Upper lobe of right lung (tissue), 1 donor: ENCODE measurements at places on chromosomes 1 and 21. TPM values are rescaled to one million over a fixed set of nuclear protein-coding genes. Genes with fewer than 3 reads are reported as not detected.

GRCh38 chr1:116737855-116738321 is 16.3 kb upstream of the CD2 start:
- DNase-seq, result no peak
- H3K4me3 ChIP-seq, result no peak overlapping the region
- H3K36me3 ChIP-seq, result no peaks in the 10 kb centered on the region
- H3K4me1 ChIP-seq, result peaks cover 8% of the 10 kb centered on the region

- H3K27me3 ChIP-seq, result no peaks in the 10 kb centered on the region
- H3K36me3 ChIP-seq, result no peaks in the 10 kb centered on the region
- H3K4me3 ChIP-seq, result no peak overlapping the region
- no peaks in the 10 kb centered on the region for H3K4me1 ChIP-seq
- DNase-seq, result no peak
Measured at GRCh38 chr1:201072149-201072548, 40.1 kb downstream of the CACNA1S start.

GRCh38 chr1:229204921-229205777 is 65.8 kb upstream of the RAB4A start:
- no peak overlapping the region for H3K27ac ChIP-seq
- H3K27me3 ChIP-seq, result no peaks in the 10 kb centered on the region
- no peaks in the 10 kb centered on the region for H3K4me1 ChIP-seq
- H3K36me3 ChIP-seq, result no peaks in the 10 kb centered on the region
- H3K4me3 ChIP-seq, result no peak overlapping the region
- no peak for DNase-seq

DNA sequence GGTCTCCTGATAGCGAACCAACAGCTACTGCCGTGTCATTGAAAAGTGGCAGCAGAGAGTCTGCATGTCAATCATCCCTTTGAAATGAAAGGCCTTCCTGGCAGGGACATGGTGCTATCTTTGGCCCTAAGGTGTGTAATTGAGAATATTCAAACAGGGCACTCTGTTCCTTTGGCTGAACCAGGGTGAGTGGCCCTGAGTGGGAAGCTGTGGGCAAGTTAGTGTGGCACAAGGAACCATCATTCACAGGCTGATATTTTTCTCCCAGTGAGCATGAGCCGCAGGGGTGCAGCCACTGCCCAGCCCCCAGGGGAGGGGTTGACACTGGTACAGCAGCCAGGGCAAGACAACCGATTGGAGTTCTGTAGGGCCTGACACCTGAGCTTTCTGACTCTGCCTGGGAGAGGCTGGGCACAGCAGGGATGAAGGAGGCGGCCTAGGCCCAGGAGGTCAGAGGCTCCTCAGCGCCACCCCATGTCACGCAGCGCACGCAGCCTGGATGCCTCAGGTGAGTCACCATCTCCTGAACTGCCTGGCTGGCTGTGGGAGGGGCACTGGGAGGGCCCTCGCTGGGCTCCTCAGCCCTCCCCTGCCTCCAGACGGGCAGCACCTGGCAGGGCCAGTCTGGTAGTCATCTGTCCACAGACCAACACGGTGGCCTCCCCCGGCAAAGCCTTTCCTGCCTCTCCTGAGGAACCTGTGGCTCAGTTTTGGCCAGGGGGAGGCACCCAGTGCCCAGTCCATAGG is 13.2 kb downstream of the QSOX1 start:
- no peaks in the 10 kb centered on the region for H3K27me3 ChIP-seq
- peak overlapping the region; percentile 67 for H3K27ac ChIP-seq
- peak; percentile 92 for DNase-seq
- peaks cover 21% of the 10 kb centered on the region for H3K36me3 ChIP-seq

DNA sequence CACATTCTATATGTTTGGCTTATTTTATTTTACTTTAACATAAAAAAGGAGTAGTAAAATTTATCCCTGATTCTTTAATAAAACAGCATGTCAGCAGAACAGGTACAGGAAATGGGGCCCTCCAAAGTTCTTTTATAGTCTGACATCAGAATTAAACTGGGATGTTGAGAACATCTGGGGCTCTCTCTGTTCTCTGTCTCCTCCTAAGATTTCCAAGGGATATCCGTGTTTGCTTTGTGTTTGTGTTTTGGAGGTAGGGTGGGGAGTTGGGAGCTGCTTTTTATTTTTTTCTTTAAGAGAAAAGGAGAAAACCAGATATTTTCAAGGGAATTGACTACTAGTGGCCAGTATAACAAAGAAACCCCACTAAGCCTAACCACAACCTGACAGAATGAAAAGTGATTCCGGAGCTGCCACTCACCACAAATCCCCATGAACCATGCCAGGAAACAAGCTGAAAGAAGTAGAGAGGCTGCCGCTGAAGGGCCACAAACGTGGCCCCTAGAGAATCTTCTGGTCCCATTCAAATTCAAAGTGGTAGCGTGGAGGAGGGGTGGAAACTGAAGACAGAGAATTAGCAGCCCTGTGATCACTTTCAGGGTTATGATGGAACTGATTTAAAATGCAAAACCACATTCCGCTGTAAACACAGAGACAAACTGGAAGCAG is 369.6 kb upstream of the ADGRL2 start:
- H3K27me3 ChIP-seq, result no peaks in the 10 kb centered on the region
- peak overlapping the region; percentile 47 for H3K27ac ChIP-seq
- no peak for DNase-seq
- H3K4me3 ChIP-seq, result no peak overlapping the region
- no peaks in the 10 kb centered on the region for H3K36me3 ChIP-seq

DNA sequence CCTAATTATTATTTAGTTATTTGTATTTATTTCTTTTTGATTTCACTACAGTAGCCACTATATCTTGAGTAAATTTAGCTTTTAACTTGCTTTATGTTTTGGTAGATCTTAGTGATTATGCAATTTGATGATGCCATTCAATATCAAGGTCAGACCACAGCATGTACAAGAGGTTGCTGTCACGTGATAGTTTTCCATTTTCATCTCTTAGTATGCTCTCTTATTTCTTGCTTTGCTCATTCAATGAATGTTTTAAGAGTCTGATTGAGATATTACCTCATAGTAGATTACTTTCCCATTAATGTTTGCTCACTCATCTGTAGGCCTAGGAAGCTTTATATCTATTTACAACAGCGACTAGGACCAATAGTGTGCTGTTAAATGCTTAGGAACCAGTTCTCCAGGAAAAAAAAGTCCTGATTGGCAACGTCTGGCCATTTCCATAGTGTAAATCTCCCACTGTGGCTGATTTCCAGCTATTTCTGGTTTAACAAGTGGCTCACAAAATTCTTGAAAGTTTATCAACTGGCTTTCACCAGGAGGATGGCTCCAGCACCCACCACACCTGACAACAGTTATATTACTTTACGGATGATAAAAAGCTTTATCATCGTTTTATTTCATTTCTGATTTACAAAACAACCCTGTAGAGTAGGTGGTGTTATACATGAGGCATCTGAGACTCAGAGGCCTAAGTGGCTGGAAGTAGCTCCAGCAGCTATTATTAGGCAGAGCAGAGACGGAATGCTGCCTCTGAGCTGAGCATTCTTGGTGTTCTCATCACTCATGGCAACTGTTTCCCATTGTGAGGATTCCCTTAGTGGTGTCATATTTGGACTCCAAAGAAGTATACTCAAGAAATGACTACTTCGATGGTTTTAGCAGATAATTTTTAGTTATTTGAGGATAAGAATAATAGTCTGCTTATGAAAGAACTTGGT is 235.2 kb downstream of the DISC1 start:
- no peaks in the 10 kb centered on the region for H3K27me3 ChIP-seq
- H3K4me1 ChIP-seq, result peaks cover under 1% of the 10 kb centered on the region
- DNase-seq, result no peak
- H3K4me3 ChIP-seq, result no peak overlapping the region

DNA sequence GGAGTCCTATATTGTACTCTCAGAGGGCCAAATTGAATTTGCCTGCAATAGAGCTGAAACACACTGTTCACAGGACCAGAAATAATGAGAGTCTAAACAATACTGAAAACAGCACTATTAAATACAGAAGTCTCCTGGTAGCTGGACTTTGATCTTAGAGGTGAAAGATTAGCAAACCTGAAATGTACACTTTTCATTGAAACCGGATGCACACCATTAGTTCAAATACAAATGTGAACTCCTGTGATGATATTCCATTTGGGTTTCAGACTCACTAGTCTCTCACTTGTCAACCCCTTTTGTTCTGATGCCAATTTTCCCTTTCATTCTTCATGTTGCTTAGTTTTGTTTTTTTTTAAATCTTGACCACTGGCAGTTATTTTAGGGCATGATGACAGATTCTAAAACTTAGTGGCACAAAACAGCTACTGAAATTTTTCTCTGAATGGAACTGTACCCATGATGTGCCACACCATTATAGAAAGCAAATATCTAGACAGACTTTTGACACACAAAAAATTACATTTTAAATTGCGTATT is 5.9 kb upstream of the TNFSF4 start:
- DNase-seq, result no peak
- H3K4me1 ChIP-seq, result no peaks in the 10 kb centered on the region
- H3K36me3 ChIP-seq, result no peaks in the 10 kb centered on the region
- H3K27me3 ChIP-seq, result no peaks in the 10 kb centered on the region
- H3K27ac ChIP-seq, result no peak overlapping the region

DNA sequence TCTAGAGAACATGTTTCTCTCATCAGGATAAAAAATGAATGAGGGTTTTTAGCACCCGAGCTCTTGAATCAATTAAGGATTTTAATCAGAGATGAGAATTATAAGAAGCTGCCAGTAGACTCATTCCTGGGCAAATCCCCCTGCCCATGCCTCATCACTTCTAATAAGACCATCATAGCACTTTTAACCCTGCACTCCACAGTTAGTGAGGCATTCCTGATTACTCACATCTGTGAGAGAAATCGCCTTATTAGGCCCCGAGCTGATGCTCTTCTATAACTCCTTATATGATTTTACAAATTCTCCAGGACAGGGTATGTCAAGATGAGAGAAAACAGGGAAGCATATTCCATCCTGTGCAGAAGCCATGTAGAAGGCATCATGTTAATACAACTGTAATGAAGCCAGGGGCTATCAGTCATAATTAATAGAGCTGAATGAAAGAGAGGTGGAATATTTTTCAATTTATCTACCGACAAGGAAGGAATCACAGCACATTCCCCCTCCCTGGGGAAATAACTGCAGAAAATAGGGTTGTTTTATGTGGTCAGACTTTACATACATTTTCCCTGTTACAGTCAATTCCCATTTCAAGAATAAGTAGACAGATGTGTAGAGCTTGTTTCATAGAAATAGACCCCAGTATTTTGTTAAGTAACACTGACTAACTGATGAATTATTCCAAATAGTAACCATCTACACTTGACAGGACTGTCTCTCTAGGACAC is 272.7 kb downstream of the HHIPL2 start:
- H3K4me1 ChIP-seq, result no peaks in the 10 kb centered on the region
- no peaks in the 10 kb centered on the region for H3K27me3 ChIP-seq
- no peak overlapping the region for H3K4me3 ChIP-seq
- no peak for DNase-seq
- H3K36me3 ChIP-seq, result no peaks in the 10 kb centered on the region

GRCh38 chr1:94456736-94457135 is 38.5 kb downstream of the ABCD3 start:
- DNase-seq, result no peak
- H3K36me3 ChIP-seq, result peaks cover 3% of the 10 kb centered on the region
- no peak overlapping the region for H3K4me3 ChIP-seq
- no peaks in the 10 kb centered on the region for H3K27me3 ChIP-seq

DNA sequence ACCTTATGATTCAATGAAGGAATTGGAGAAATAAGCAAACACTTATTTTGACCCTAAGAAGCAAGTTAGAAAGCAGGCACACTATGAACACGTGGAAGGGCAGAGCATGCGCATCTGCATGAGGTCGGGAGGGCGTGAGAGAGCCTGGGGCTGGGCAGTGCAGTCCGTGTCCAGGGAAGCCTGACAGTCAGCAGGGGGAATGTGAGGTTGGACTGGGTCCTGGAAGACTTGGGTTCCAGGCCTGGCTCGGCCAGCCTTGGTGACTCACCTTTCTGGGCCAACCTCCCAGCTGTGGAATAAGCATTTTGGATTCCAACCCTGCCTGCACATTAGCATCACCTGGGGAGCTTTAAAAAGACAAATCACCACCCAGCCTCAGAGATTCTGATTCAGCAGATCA is 26.6 kb upstream of the LMX1A start:
- peaks cover 3% of the 10 kb centered on the region for H3K27me3 ChIP-seq
- no peak overlapping the region for H3K4me3 ChIP-seq
- H3K36me3 ChIP-seq, result no peaks in the 10 kb centered on the region
- no peak for DNase-seq

GRCh38 chr1:155254714-155255242 is 505 bp downstream of the ENTREP3 start:
- H3K27me3 ChIP-seq, result no peaks in the 10 kb centered on the region
- H3K36me3 ChIP-seq, result peaks cover 27% of the 10 kb centered on the region
- peak overlapping the region; percentile 86 for H3K4me3 ChIP-seq
- peak overlapping the region; percentile 95 for H3K27ac ChIP-seq

- DNase-seq, result no peak
- no peaks in the 10 kb centered on the region for H3K4me1 ChIP-seq
- peaks cover 42% of the 10 kb centered on the region for H3K36me3 ChIP-seq
- no peak overlapping the region for H3K4me3 ChIP-seq
- H3K27me3 ChIP-seq, result no peaks in the 10 kb centered on the region
Measured at GRCh38 chr1:93114391-93114790, 35.3 kb downstream of the MTF2 start.

- DNase-seq, result no peak
- H3K36me3 ChIP-seq, result no peaks in the 10 kb centered on the region
- no peaks in the 10 kb centered on the region for H3K4me1 ChIP-seq
- no peak overlapping the region for H3K27ac ChIP-seq
- peaks cover 8% of the 10 kb centered on the region for H3K27me3 ChIP-seq
- H3K4me3 ChIP-seq, result no peak overlapping the region
Measured at GRCh38 chr1:5532811-5533210, 459.4 kb downstream of the NPHP4 start.

- H3K27ac ChIP-seq, result no peak overlapping the region
- H3K4me1 ChIP-seq, result no peaks in the 10 kb centered on the region
- no peaks in the 10 kb centered on the region for H3K36me3 ChIP-seq
- no peaks in the 10 kb centered on the region for H3K27me3 ChIP-seq
- DNase-seq, result no peak
Measured at GRCh38 chr1:70093250-70093975, 112.0 kb downstream of the LRRC40 start.

GRCh38 chr1:59040486-59040885 is 256.4 kb upstream of the FGGY start:
- no peak for DNase-seq
- H3K36me3 ChIP-seq, result no peaks in the 10 kb centered on the region
- H3K27me3 ChIP-seq, result no peaks in the 10 kb centered on the region
- H3K27ac ChIP-seq, result no peak overlapping the region
- no peaks in the 10 kb centered on the region for H3K4me1 ChIP-seq
- no peak overlapping the region for H3K4me3 ChIP-seq

GRCh38 chr1:118188411-118188810 is 3.4 kb upstream of the SPAG17 start:
- H3K4me3 ChIP-seq, result no peak overlapping the region
- no peaks in the 10 kb centered on the region for H3K27me3 ChIP-seq
- H3K36me3 ChIP-seq, result no peaks in the 10 kb centered on the region
- H3K4me1 ChIP-seq, result peaks cover 4% of the 10 kb centered on the region
- no peak overlapping the region for H3K27ac ChIP-seq

FTCD gene
- total RNA-seq, result 0.46 TPM

PAX7 gene
- not detected for total RNA-seq

ADAMTS4 gene
- 7.8 TPM for total RNA-seq

CD5L gene
- 0.93 TPM for total RNA-seq

GSTM3 gene
- total RNA-seq, result 29.7 TPM

LCA5L gene
- total RNA-seq, result 1.8 TPM

MSH4 gene
- total RNA-seq, result 0.96 TPM

TMEM125 gene
- 188 TPM for total RNA-seq

AADACL3 gene
- not detected for total RNA-seq
